Natural killer cell treated with Interleukin-12 subunit alpha and Interleukin-12 subunit beta and Interleukin-15 and Interleukin-18, amount 100 ng/mL, for 72 hours (primary cell): ENCODE measurements at places on chromosomes 7 and 10. TPM values are rescaled to one million over a fixed set of nuclear protein-coding genes. Genes with fewer than 3 reads are reported as not detected.

- no peak for DNase-seq
Observed at GRCh38 chr7:124042826-124043225, 10.0 kb upstream of the TMEM229A start.

GRCh38 chr7:111499027-111499426 lies 63.3 kb downstream of the IMMP2L start:
- no peak for DNase-seq

Gene AVPI1
- 0.89 TPM for total RNA-seq

DNA sequence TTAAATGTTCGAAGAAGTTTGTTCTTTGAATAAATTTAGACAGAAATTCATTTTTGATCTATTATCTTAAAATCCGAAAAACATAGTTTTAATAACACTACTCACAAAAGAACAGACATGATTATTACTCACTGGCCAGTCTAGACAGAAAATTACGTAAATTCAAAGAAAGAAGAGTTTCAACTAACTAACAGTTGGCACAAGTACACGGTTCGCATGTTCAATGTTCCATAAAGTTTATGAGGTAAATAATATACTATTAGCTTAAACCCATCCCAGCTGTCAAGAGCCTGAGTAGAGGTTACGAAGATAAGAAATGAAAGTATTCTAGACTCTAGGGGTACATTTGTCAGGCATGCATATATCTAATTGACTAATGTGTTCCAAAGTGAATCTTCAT lies 151.8 kb upstream of the ASAH2 start:
- no peak for DNase-seq
